Parietal lobe (tissue), 2 donors: ENCODE measurements at places on chromosomes 6 and 20. TPM values are rescaled to one million over a fixed set of nuclear protein-coding genes. Genes with fewer than 3 reads are reported as not detected.

The CDK19 gene
- 78.9 TPM for total RNA-seq

The NR2E1 gene
- 13.5 TPM for total RNA-seq

The SLC26A8 gene
- total RNA-seq: 3.8 TPM

The KIAA1755 gene
- 2.8 TPM for total RNA-seq

The BCLAF1 gene
- 246 TPM for total RNA-seq

The GRM1 gene
- 25.0 TPM for total RNA-seq

The PACSIN1 gene
- total RNA-seq: 4.1 TPM

The SLC32A1 gene
- 7.2 TPM for total RNA-seq

The TRDN gene
- total RNA-seq: not detected

The OSER1 gene
- 30.4 TPM for total RNA-seq

The BPIFB1 gene
- not detected for total RNA-seq

The ISM1 gene
- total RNA-seq: 0.63 TPM

The RAD21L1 gene
- not detected for total RNA-seq

The DBNDD2 gene
- total RNA-seq: 13.1 TPM

The SIRPB1 gene
- 1.3 TPM for total RNA-seq

The GPR63 gene
- total RNA-seq: 22.8 TPM

The OTOR gene
- 1.9 TPM for total RNA-seq

The PROKR2 gene
- 44.8 TPM for total RNA-seq

The OR2B6 gene
- total RNA-seq: not detected

The MOG gene
- total RNA-seq: 0.31 TPM

The NRSN1 gene
- total RNA-seq: 31.6 TPM

The MEP1A gene
- total RNA-seq: not detected

The RWDD2A gene
- 8.8 TPM for total RNA-seq

The LY6G6D gene
- not detected for total RNA-seq

The NOX3 gene
- total RNA-seq: not detected

The ESR1 gene
- under 0.01 TPM for total RNA-seq

The TM9SF4 gene
- 25.0 TPM for total RNA-seq

The VGLL2 gene
- total RNA-seq: not detected

The BPI gene
- not detected for total RNA-seq

The TCP11 gene
- 0.63 TPM for total RNA-seq

The AGER gene
- 0.63 TPM for total RNA-seq

The CLPSL1 gene
- total RNA-seq: not detected

The TMEM244 gene
- not detected for total RNA-seq

The TNF gene
- total RNA-seq: not detected

The ELOVL4 gene
- 29.1 TPM for total RNA-seq

The EDN1 gene
- total RNA-seq: 3.8 TPM

The PTCRA gene
- not detected for total RNA-seq

The TLDC2 gene
- total RNA-seq: not detected

The GPX6 gene
- not detected for total RNA-seq

The CD24 gene
- total RNA-seq: 943 TPM

The LRRC73 gene
- 4.1 TPM for total RNA-seq

The DUSP15 gene
- total RNA-seq: 6.6 TPM

The ZBTB24 gene
- total RNA-seq: 13.5 TPM

The SNX9 gene
- total RNA-seq: 19.4 TPM

The BEND6 gene
- total RNA-seq: 20.7 TPM

The SLC22A7 gene
- 1.9 TPM for total RNA-seq

The CAP2 gene
- total RNA-seq: 43.2 TPM

The LSM2 gene
- 15.3 TPM for total RNA-seq

The PIGU gene
- 30.0 TPM for total RNA-seq

The RSPH9 gene
- total RNA-seq: 6.9 TPM

The FARS2 gene
- total RNA-seq: 25.0 TPM
